ENCODE measurements at places on chromosomes 1 and 21.

GRCh38 chr1:176829261-176829660 is 335.3 kb downstream of the ASTN1 start:
- no peak for DNase-seq

DNA sequence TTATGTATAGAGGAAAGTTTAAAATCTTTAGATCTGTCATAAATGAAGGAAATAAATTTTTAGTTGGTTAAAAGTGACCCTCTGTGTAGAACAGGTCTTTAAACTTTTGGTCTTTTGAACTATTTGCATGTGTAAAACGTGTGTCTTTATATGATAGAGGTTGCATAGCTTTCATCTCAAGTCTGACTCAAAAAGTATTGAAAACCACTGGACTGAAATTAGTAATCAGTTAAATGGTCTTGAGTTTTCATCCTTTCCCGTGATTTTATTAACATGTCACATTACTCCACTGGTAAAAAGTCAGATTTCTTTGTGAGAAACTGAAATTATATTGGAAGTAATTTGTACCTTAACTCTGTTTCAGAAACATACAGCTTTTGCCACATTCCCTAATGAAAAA is 1.8 kb downstream of the RNPC3 start:
- DNase-seq = no peak

GRCh38 chr1:8112611-8113261 is 86.6 kb upstream of the ERRFI1 start:
- DNase-seq = no peak

GRCh38 chr1:244280859-244281258 is 170.8 kb downstream of the ADSS2 start:
- DNase-seq = no peak

DNA sequence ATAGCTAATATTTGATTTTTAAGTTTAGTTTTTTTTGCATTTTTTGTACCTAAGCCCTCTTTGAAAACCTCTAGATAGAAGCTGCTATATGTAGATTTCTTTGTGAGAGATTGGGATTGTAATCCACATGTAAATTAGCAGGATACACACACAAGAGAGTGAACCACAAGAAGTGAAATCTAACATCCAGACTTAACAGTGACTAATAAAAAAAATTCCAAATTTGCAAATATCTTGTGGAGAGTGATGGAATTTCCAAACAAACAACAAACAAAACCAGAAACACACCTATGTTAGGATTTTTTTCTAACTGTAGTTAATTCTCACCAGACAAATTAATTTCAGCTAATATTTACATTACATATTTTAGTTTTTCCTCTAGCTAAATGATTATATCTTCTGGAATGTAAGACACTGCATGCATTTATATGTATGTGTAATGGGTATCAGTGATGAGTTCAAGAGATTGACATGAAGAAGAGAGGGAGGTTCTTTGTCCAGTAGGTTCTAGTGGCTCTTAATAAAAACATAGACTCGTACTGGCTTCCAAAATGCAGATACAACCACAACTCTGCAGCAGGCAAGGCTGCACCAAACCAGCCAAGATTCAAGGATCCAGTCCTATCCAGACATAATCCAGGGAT is 12.8 kb downstream of the CLDN17 start:
- no peak for DNase-seq

DNA sequence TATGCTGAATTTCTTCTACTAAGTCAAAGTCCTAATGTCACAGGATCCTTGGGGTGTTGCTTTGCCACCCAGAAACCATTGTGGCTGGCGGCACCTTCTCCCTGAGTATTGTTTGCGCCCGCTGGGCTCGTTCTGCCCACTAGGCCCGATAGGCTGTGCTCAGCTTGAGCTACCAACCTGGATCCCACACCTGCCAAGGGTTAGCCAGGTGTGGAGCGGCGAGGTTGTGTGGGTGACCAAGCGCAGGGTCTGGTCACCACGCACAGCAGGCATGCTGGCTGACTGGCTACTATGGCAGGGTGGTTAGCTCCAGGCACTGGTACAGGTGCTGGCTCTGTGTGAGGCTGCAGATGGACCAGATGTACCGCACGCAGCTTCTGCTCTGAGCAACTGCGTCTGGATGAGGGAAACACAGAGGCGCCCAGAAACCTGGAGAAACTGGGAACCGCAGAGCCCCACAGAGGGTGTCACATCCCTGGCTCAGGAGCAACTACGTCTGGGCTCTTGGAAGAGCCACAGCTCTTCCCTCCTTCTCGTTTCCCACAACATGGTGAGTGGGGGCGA is 50.3 kb upstream of the SCYL3 start:
- DNase-seq = no peak

GRCh38 chr1:15764269-15764764 is 5.7 kb downstream of the FBLIM1 start:
- DNase-seq = no peak

DNA sequence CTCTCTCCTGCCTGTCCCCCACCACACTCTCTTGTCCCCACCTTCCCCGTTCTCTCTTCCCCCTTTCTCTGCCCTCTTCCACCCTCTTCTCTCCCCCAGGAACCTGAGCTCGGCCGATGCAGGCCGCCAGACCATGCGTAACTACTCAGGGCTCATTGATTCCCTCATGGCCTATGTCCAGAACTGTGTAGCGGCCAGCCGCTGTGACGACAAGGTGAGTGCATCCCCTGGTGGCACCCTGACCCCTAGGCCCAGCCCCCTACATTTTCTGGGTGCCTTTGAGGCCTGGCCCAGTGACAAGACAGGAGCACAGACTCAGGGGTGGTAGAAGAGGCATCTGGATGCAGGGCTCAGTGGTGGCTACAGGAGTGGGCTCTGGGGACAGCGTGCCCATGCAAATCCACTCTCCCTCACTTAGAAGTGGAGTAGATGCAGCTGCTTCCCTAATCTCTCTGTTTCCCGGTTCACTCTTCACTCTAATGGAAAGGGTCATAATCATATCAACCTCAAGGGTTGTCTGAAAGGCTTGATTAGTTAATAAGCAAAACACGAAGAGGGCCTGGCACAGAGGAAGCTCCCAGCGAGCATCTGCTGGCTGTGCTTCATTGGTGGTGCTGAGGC is 37.0 kb downstream of the PKP1 start:
- no peak for DNase-seq

DNA sequence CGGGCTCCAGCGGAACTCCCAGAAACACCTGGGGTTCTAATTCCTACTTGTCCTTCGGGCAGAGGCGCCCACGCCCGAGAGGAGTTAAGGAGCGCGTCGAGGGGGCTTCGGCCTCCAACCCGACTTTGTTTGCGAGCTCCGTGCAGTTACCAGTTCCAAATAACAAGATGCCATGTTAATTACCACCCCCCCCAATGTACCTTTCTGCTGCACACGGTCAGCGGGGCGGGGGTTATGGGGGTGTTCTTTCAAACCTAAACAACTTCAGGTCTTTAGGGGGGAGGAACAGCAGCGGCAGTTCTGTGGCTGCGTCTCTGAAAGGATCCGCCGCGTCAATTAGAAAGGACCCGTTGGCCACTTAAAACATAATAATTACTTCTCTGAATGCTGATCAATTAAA is 114.8 kb downstream of the PRDM16 start:
- no peak for DNase-seq

- DNase-seq = no peak
These were observed 352.4 kb downstream of the LTN1 start for GRCh38 chr21:28640326-28640725.

GRCh38 chr1:27403065-27403726 is 10.8 kb downstream of the GPR3 start:
- no peak for DNase-seq

GRCh38 chr1:234884006-234884405 is 244.6 kb downstream of the TOMM20 start:
- no peak for DNase-seq

DNA sequence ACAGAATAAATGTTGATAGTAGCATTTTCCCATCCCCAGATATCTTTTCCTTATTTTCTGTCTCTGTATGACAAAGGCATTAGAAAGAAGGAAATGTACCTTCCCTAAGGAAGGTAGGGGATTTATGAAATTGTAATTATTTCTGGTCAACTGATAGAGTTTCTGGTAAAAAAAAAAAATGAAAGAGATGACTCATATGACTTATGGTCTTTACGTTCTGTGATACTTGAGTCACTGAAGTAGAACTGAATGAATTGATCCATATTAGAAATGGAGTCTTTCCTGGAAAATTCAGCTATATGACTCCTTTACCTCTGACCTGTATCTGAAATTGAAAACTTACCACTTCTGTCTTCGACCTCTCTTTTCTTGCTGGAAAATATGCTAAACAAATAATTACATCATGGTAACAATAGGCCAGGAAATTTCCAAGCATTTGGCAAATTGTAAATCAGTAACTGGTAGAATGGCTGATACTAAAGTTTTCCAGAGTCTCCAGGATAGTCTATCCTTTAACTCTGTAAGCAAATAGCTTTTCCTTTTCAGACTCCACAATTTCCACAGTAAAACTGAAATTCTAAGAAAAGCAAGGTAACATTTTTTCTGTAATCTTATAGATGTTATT is 364.3 kb upstream of the PTBP2 start:
- no peak for DNase-seq

DNA sequence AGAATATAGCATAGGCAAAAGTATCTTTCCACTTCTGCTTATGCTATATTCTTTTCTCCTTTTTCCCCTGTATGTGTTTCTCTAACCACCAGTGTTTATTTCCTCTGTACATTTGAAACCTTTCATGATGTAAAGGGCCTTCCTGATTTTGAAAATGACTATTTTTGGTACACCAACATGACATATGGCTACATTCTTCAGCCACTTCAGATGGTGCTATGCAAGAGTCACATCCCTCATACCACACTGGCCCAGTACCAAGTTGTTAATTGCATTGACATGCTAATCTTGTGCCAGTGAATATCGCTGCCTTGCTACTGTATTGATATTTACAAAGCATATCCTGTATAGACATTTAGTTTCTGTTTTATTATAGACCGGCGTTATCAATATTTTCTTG is 408.7 kb downstream of the NCAM2 start:
- no peak for DNase-seq

- peak; percentile 12 for DNase-seq
These were observed 32.1 kb downstream of the TGFB2 start for GRCh38 chr1:218377143-218377660.

DNA sequence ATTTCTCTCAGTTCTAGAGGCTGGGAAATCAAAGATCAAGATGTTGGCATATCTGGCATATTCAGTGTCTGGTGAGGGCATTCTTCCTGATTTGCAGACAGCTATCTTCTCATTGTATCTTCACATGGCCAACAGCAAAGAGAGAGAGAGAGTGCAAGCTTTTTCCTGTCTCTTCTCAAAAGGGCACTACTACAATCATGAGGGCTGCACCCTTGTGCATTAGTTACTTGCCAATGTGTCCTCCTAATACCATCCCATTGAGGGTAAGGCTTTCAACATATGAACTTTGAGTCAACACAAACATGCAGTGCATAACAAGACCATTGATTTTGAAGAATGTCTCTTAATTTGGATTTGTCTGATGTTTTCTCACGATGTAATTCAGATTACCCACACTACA is 78.0 kb downstream of the CCDC30 start:
- no peak for DNase-seq

- no peak for DNase-seq
These were observed 65.7 kb downstream of the MRPL37 start for GRCh38 chr1:54265659-54266058.

DNA sequence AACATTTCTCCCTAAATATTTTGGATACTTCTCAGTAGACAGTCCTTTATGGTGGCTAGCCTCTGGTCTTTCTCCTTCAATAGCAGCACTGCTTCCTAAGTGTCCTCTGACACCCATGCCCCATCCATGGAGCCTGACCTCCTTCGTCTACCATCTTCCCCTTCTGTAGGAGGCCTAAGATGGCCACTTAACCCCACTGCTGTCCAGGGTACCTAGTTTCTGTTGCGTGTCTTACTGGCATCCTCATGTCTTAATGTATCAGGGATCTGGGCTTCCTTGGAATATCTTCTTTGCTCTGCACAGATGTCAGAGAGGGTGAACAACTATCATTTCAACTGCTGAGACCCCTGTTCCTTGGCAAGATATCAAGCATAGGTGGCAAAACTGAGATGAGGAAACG is 5.4 kb upstream of the KIRREL1 start:
- no peak for DNase-seq

- no peak for DNase-seq
These were observed 1.1 kb upstream of the TMEM167B start for GRCh38 chr1:109089242-109090015.

DNA sequence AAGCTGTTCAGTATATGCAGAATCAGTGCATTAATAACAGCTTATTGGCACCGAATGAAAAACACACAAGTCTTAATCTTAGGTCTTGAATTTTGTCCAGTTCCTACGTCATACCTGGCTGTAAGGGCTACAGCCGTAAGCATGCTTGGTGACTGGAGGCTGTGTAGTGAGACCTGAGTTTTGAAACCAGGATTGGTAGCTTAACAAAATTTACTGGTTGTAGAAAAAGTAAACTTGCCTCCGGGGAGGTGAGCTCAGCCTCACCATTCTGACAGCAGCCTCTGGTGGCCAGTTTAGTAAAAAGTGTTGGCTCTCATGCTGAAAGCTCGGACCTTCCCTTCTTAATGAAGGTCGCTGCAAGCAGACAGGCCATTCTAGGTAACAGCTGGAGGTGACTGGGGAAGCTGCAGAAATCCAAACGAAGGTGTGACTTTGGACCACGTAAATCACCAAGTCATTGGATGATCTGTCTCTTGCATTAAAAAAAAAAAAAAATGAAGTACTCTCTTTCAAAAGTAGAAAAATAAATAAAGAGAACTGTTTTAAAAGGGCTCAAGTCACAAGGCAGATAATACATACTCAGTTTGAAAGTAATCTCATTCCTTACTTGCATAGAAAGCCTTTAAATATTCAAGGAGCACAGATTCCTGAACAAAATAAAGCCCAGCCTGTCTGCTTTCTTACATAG is 48.9 kb downstream of the HLCS start:
- no peak for DNase-seq

- DNase-seq = no peak
These were observed 95.8 kb downstream of the CRB1 start for GRCh38 chr1:197363855-197364254.

DNA sequence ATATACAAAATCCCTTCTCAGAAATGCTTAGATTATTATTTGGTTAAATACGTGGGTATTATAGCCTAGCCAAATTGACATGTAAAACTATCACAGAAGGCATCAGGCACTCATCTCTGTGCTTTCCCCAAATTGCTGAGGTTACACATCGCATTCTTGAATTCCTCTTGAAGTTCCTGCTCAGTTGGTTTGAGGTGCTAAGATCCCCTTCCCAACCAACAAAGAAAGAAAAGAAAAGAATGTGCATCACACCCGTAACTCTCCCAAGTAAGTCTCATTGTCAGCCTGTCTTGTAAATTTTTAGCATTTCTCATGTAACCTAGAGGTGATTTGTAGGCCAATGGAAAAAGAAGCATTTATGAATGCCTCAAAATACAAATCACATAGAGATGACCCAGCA is 539.2 kb upstream of the PRMT6 start:
- no peak for DNase-seq
